ENCODE measurements at places on chromosomes 2 and 18.

DNA sequence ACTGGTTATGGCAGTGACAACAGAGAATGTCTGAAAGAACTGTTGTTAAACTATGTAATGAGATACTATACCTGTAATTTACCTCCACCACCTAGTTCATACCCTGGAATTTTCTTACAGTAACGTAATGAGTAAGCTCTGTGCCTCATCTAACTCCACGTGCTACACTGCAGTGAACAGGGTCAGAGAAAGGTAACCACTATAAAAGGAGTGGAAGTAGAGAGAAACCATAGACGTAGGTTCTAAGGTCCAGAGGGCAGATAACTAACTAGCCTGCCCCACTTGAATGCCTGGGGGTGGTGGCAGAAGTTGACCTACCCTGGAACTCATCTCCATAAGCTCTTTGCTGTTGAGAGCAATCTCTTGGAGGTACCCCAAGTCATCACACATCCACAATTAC lies 32.0 kb upstream of the B4GALT6 start:
- no peak for DNase-seq

DNA sequence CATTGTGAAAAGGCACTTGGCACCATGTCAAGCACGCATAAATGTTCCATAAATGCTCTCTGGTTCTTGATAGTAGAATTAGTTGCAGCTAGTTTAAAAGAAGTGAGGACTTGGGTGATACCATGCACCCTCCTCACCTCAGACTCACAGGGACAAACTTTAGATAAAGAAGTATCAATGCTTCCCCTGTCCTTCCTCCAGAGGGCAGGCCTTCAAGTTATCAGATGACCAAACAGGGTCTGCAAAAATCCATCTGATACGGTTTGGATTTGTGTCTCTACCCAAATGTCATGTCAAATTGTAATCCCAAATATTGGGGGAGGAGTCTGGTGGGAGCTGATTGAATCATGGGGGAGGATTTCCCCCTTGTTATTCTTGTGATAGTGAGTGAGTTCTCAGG lies 54.1 kb downstream of the C1QL2 start:
- DNase-seq, result no peak

DNA sequence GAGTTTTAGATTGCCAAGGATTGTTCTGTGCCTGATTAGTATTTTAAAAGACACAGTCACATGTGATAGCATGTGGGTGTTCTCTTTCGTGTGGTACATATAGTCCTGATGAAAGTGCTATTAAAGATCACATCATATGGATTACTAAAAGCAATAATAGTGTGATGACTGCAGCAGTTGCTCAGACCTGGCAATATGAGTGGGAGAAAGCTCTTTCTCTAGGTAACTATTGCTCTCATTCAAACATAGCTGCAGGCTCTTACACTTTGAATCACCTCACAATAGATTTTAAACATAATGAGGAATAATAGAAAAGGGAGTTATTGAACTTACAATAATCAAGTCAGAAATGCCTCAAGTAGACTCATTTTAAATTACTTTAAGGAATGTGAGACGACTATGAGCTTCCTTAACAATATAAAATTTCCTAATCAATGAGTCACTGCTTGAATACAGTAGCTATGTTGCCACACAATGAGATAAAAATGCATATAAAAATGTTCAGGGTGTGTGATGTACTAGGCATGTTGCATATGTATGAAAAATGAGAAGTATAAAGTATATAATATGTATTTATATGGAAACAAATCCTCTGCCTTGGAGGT lies 452.1 kb downstream of the TMX3 start:
- no peak for DNase-seq

- no peak for DNase-seq
Measured at GRCh38 chr2:95319481-95320343, 22.6 kb downstream of the KCNIP3 start.
